ENCODE measurements at places on chromosomes 4 and X.

DNA sequence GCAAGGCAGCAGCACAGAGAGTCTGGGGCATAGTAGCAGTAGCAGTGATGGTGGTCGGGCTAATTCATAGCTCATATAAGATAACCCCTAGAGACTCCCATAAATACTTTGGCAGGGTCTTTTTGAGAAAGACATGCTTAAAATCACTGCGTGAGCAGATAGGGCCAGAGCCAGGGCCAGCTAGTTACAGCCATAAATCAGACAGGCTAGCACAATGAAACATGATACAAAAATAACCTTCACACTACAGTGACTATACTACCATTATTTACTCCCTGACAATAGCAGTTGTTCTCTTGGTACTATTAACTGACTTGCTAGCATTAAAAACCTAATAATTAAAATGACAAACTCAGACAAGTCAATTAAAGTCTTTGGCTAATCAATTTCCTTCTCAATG is 295.9 kb downstream of the SMARCA1 start:
- no peak for DNase-seq

GRCh38 chrX:153333266-153333665 is 687 bp upstream of the ZNF275 start:
- DNase-seq = no peak

GRCh38 chrX:12997906-12998687 is 23.2 kb downstream of the TMSB4X start:
- no peak for DNase-seq

GRCh38 chrX:43313035-43313434 is 343.1 kb upstream of the MAOA start:
- DNase-seq = no peak

GRCh38 chr4:101283434-101283833 is 63.9 kb downstream of the PPP3CA start:
- DNase-seq = no peak

- DNase-seq = no peak
Measured at GRCh38 chrX:16654093-16654492, 4.1 kb downstream of the S100G start.

DNA sequence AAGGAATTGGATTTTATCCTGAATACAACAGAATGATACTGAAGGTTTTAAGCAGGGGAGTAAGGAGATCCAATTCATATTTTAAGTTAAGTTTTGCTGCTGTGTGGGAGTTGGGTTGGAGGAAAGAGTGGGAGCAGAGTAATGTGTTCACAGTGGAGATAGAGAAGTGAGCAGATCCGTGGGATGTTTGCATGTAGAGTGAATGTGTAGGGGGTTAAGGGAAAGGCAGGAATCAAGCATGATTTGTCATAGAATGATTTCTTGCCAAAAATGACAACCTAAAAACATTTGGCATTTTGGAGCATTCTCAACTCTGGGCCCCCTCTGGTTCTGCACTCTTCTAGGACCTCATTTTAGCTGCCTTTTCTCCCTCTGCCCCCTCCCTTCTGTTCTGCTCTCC is 76.6 kb downstream of the ARHGAP10 start:
- no peak for DNase-seq

- no peak for DNase-seq
Measured at GRCh38 chrX:101493225-101493624, 8.0 kb downstream of the ARMCX4 start.

- DNase-seq = no peak
Measured at GRCh38 chr4:100288161-100288560, 97.9 kb upstream of the DDIT4L start.

DNA sequence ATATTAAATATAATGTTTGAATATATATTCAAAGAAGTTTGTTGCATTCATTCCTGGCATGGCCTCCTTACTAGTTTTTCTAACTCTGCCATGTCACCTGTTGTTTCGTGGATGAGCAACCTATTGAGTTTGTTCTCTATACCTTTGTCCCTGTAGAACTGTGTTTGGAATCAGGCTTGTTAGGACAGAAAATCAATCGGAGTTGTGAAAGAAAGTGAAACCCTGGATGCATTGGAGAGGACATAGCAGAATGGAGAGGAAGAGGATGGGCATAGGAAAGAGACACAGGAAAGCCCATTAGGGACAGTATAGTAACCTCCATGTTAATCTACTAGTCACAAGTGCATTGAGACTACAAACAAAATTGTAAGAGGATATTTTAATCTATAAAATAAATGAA is 31.2 kb downstream of the ANK2 start:
- no peak for DNase-seq

GRCh38 chrX:9604908-9605306 is 140.0 kb downstream of the TBL1X start:
- no peak for DNase-seq

GRCh38 chr4:120693816-120694215 is 228.7 kb downstream of the PRDM5 start:
- DNase-seq = no peak

DNA sequence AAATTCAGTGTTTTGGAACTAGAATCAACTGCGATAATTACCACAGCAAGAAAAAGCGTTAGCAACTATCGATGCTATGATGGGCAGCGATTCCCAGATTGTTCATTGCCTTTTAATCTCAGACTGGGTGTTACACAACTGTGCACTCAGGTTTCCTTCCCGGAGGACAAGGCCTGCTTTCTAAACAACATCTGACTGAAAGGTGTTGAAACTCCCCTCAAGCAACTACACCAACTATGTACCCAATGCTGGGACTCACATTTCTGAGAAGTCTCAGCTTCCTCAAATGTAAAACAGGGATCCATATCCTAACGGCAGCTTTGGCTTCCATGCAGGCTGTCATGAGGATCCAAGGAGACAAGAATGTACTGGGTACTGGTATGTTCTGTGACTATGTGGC is 8.2 kb downstream of the GABRE start:
- no peak for DNase-seq

- no peak for DNase-seq
Measured at GRCh38 chrX:114344756-114345349, 239.0 kb upstream of the HTR2C start.

GRCh38 chr4:13584481-13584880 is 40.2 kb upstream of the NKX3-2 start:
- DNase-seq = no peak

GRCh38 chrX:32533848-32534247 is 677.5 kb downstream of the DMD start:
- DNase-seq = no peak

DNA sequence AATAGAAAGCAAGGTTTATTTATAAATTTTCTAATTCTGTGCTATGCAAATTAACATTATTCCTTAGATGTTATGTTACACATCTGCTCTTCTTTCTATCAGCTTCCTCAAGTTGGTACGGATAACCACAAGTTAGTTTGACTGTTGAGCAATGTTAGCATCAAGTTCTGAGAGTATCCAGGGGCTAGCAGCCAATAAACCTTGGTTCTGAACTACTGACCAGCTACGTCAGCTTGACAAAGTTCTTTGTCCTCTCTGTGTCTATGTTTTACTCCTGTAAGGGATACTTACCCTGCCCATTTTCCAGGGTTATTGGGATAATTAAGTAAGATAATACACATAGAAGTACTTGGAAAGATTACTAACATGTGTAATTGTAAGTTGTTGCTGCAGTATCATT is 8.1 kb upstream of the TEX13A start:
- no peak for DNase-seq

DNA sequence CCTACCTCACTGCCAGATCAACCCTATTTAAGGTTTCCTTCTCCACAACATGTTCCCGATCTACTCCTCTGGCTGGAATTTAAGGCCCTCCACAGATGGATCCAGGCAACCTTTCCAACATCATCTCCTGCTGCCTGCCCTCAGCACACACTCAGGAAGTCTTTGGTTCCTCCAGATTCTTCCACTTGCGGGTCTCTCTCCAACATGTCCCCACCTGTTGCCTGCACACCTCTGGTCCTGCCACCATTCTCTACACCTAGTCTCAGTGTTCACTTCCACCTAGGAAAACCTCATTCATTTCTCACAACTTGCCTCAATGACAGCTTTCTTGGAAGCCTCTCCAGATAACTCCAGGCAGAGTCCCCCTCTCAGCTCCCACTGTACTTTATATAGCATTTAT is 80.1 kb downstream of the RTL5 start:
- no peak for DNase-seq

GRCh38 chr4:99135541-99136162 is 8.4 kb downstream of the ADH4 start:
- no peak for DNase-seq
